MM.1S (cell line): ENCODE measurements at places on chromosomes 6 and 20.
A peak's percentile ranks its signal among the peaks of the same experiment; 100 is the strongest.

GRCh38 chr6:121498481-121499276, 63.2 kb downstream of the GJA1 start:
- no peaks in the 10 kb centered on the region for H3K36me3 ChIP-seq
- no peaks in the 10 kb centered on the region for H3K27me3 ChIP-seq
- no peaks in the 10 kb centered on the region for H3K4me1 ChIP-seq
- no peak for DNase-seq
- H3K27ac ChIP-seq = no peak overlapping the region

GRCh38 chr6:109472132-109472995, 10.7 kb downstream of the ZBTB24 start:
- no peaks in the 10 kb centered on the region for H3K27me3 ChIP-seq
- 0 out of 2 replicates have a peak, but pooled peaks cover 6% of the 10 kb centered on the region for H3K4me1 ChIP-seq
- DNase-seq = no peak
- H3K36me3 ChIP-seq = peaks cover 5% of the 10 kb centered on the region; the same call in 1 of the 2 replicates
- no peak overlapping the region for H3K27ac ChIP-seq

DNA sequence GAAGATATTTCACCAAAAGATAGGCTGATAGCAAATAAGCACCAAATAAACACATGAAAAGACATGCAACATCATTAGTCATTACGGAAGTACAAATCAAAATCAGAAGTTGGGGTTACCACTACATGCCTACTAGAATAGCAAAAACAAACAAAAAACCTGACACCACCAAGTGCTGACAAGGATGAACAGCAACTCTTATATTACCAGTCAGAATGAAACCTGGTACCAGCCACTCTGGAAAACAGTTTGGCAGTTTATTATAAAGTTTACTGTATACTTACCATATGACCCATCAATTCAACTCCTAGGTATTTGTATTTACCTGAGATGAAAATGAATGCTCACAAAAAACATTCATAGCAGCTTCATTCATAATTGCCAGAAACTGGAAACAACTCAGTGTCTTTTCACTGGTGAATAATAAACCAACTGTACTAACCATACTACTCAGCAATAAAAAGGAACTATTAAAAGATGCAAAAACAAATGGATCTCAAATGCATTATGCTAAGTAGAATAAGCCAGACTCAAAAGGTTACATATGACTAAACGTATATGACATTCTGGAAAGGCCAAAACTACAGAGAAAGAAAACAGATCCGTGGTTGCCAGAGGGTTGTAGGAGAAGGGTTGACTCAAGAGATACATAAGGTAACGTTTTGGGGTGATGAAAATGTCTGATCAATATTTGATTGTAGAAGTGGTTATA, 33.0 kb downstream of the NUP153 start:
- no peak for DNase-seq
- H3K36me3 ChIP-seq = peaks cover 4% of the 10 kb centered on the region; the same call in 1 of the 2 replicates
- no peaks in the 10 kb centered on the region for H3K4me1 ChIP-seq
- H3K4me3 ChIP-seq = no peak overlapping the region
- no peak overlapping the region for H3K27ac ChIP-seq
- H3K27me3 ChIP-seq = no peaks in the 10 kb centered on the region

- no peaks in the 10 kb centered on the region for H3K36me3 ChIP-seq
- H3K4me3 ChIP-seq = no peak overlapping the region
- no peaks in the 10 kb centered on the region for H3K27me3 ChIP-seq
Observed at GRCh38 chr20:53124803-53125202, 152.6 kb downstream of the TSHZ2 start.

DNA sequence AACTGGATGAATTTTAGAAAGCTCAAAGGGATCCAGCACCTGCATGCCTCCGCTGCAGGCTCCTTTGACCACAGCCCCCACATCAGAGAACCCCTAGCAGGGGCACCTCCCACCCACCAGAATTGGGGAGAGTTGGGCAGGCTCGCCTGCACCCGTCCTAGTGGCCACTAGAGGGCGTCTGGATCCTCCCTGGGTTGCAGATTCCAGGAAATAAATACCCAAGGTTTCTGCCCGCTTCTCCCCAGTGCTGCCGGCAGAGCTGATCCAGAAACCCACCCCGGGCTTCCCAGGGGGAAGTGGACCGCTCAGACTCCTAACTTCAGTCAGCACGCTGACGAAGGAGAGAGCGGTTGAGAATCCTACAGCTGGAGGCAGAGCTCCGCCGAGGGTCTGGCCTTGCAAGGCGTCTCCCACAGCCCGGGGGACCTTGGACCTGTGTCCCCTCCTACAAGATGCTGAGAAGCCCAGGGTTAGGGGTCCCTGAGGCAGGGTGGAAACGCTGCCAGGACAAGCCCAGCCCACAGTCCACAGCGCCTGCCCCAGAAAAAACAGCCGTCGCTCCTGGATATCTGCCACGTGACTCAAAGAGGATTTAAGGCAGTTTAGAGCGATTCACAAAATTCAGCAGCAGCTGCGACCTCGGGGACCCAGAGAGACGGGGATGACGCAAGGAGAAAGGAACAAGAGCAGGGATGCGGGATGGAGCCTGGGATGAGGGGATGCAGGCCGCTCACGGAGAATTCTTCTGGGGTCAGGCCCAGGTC, 32.6 kb upstream of the PHACTR3 start:
- H3K36me3 ChIP-seq = no peaks in the 10 kb centered on the region
- H3K27ac ChIP-seq = no peak overlapping the region
- peaks cover 67% of the 10 kb centered on the region for H3K27me3 ChIP-seq
- peak; percentile 30 for DNase-seq
- no peaks in the 10 kb centered on the region for H3K4me1 ChIP-seq

DNA sequence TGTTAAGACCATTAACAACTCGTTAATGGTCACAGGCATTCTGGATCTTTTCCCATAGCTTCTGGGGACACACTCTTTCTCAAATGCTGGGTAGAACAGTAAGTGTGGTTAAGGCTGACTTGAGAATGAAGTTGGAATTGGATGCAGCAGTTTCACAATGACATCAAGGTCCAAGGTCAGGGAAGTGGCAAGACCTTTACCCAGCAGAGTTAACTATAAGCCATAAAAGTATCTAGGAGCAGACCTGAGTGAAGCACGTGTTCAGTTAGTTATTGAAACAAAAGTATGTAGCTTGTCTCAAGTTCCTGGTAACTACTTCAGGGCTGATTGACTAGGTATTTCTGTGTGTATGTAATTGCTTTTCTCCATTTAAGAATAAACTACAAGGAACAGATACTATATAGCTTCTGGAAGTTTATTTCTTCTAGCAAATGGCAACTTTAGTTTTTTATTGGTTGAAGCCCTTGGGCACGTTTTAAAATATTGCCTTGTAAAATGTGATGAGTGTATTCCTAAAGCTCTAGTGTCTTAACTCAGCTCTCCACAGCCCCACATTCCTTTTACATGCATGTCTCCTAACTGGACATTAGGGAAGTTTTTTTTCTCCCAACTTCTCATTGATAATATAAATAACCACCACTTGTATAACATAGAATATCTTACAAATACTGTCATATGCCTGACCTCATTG, 479.0 kb upstream of the CITED2 start:
- no peaks in the 10 kb centered on the region for H3K27me3 ChIP-seq
- no peak for DNase-seq
- H3K36me3 ChIP-seq = no peaks in the 10 kb centered on the region
- H3K27ac ChIP-seq = no peak overlapping the region
- H3K4me3 ChIP-seq = no peak overlapping the region

DNA sequence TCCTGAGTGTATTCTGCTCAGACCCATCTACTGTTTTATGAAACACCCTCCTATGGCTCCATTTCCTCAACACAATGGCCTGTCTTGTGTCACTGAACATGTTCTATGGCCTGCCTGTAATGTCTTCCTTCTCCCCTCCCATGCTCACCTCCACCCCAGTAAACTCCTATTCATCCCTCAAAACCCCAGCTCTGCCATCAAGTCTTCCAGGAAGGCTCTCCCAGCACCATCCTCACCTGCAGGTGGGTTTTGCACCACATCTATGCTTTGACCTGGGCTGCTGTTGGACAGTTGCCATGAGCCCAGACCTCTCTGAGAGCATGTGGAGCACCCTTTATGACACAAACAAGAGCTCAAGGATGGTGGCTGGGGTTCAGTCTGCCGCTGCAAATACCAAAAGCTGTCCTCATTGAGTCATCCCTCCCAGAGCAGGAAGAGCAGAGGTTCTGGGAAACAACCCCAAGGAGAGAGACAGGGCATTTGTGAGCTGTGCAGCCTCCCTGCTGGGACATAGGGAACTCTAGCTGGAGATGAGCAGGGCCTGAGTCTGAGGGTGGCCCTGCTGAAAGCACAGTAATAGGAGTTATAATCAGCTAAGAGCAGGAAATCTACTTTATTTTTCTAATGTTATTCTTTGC, 93.8 kb upstream of the CD93 start:
- no peaks in the 10 kb centered on the region for H3K4me1 ChIP-seq
- H3K27me3 ChIP-seq = no peaks in the 10 kb centered on the region
- no peaks in the 10 kb centered on the region for H3K36me3 ChIP-seq

DNA sequence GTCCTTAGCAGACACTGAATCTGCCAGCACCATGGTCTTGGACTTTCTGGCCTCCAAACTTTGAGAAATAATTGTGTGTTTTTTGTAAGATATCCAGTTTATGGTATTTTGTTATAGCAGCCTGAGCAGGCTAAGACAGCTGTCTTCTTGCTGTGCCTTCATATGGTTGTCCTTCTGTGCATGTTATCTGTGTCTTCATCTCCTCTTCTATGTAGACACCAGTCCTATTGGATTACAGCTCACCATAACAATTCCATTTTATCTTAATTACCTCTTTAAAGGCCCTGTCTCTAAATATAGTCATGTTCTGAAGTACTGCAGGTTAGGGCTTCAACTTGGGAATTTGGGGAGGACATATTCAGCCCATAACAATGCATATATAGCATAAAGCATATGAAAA, 44.3 kb upstream of the REV3L start:
- H3K4me1 ChIP-seq = no peaks in the 10 kb centered on the region
- H3K36me3 ChIP-seq = no peaks in the 10 kb centered on the region
- no peaks in the 10 kb centered on the region for H3K27me3 ChIP-seq
- no peak overlapping the region for H3K27ac ChIP-seq

DNA sequence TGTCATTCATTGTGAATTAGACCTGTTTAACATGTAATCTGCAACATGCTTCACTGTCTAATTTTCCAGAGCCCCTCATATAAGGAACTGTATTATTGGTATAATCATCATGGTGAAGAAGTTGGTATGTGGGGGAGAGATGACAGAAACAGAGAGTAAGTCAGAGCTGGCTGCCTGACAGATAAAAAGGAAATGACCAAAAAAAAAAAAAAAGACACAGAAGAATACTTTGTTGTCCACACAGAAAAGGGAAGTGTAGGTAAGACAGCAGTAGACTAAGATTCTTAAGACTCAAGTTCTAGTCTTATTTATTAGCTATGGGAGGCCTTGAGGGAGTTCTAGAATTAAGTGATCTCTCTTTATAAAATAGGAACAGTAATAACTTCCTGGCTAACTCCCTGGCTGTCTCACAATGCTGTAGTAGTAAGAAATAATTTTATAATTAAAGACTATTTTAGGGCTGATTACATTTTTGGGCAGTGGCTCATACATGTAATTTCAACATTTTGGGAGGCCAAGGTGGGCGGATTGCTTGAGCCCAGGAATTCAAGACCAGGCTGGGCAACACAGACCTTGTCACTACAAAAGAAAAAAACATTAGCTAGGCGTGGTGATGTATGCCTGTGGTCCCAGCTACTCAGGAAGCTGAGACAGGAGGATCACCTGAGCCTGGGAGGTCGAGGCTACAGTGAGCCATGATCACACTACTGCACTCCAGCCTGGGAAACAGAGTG, 102.5 kb downstream of the PRL start:
- no peak overlapping the region for H3K4me3 ChIP-seq
- DNase-seq = no peak
- H3K27me3 ChIP-seq = no peaks in the 10 kb centered on the region
- H3K4me1 ChIP-seq = no peaks in the 10 kb centered on the region
- no peaks in the 10 kb centered on the region for H3K36me3 ChIP-seq

- H3K4me3 ChIP-seq = no peak overlapping the region
- no peaks in the 10 kb centered on the region for H3K36me3 ChIP-seq
- no peak overlapping the region for H3K27ac ChIP-seq
- no peak for DNase-seq
- H3K27me3 ChIP-seq = no peaks in the 10 kb centered on the region
Observed at GRCh38 chr6:88143421-88144157, 22.6 kb downstream of the CNR1 start.

GRCh38 chr6:11411593-11411992, 126.0 kb upstream of the TMEM170B start:
- 0 out of 2 replicates have a peak, but pooled peaks cover 5% of the 10 kb centered on the region for H3K4me1 ChIP-seq
- DNase-seq = no peak
- no peak overlapping the region for H3K4me3 ChIP-seq

GRCh38 chr20:2822073-2822472, 5.9 kb downstream of the TMEM239 start:
- DNase-seq = peak; percentile 61
- H3K4me3 ChIP-seq = no peak overlapping the region
- 0 out of 2 replicates have a peak, but pooled peaks cover 2% of the 10 kb centered on the region for H3K4me1 ChIP-seq
- no peaks in the 10 kb centered on the region for H3K36me3 ChIP-seq

DNA sequence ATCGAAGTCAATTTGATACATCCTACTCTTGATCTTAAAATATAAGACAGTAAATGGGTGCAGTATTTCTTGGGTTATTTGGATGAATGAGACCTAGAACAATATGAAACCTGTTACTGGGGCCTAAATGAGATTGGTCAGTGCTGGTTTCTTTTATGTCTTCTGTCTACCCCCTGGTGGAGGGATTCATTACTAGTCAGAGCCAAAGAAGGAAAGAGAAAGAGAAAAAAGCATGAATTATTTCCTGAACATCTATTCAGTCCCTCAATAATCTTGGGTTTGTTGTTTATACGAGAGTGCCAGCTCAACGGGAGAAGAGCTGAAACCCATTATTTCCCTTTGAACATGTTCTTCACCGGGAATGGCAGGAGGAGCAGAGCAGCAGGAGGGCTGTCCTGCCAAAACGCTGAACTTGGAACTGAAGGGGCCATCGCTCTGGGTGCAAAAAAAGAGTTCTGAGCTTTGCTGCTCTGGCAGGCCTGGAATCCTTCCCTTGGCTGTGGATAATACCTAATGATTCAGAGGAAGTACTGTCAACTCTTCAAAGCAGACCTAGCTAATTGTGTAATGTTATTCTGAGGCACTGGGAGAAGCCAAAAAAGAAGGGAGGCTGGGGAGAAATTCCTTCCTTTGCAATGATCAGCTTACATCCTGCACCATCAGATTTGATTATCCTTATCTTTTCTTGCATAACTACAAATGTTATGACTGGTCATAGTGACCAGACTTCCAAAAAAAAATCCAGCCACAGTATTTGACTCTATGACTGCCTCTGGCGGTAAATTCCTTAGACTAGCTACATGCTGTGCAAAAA, 72.0 kb downstream of the BLOC1S5 start:
- no peaks in the 10 kb centered on the region for H3K36me3 ChIP-seq
- H3K27me3 ChIP-seq = no peaks in the 10 kb centered on the region
- H3K4me1 ChIP-seq = peaks cover 23% of the 10 kb centered on the region
- DNase-seq = peak; percentile 78
- peak overlapping the region; percentile 28; the same call in 1 of the 2 replicates for H3K4me3 ChIP-seq
- peak overlapping the region; percentile 59 for H3K27ac ChIP-seq

DNA sequence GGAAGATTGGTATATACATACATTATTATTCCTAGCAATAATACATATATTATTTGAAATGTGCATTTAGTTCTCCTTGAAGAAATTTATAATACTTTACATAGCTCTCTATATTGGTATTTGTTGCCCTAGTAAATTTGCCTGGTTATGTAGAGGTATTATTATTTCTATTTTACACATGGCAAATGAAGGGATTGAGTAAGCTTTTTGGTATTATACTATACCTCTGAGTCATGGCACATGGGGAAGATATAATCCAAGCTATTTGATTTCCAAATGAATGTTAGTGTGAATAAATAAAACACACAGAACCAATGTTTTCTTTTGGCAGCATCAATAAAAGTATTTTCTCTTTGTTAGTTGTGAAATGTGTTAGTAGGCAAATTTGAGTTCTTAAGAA, 409.6 kb upstream of the SLC35B3 start:
- no peak overlapping the region for H3K4me3 ChIP-seq
- no peak overlapping the region for H3K27ac ChIP-seq
- H3K36me3 ChIP-seq = no peaks in the 10 kb centered on the region
- no peak for DNase-seq
- no peaks in the 10 kb centered on the region for H3K27me3 ChIP-seq
- no peaks in the 10 kb centered on the region for H3K4me1 ChIP-seq
